Forelimb muscle (tissue), 1 donor: ENCODE measurements at places on chromosomes 2 and 18. TPM values are rescaled to one million over a fixed set of nuclear protein-coding genes. Genes with fewer than 3 reads are reported as not detected.

GRCh38 chr18:312415-312814, 44.6 kb upstream of the THOC1 start:
- DNase-seq = no peak

GRCh38 chr2:236393581-236393980, 129.4 kb upstream of the ASB18 start:
- DNase-seq = no peak

DNA sequence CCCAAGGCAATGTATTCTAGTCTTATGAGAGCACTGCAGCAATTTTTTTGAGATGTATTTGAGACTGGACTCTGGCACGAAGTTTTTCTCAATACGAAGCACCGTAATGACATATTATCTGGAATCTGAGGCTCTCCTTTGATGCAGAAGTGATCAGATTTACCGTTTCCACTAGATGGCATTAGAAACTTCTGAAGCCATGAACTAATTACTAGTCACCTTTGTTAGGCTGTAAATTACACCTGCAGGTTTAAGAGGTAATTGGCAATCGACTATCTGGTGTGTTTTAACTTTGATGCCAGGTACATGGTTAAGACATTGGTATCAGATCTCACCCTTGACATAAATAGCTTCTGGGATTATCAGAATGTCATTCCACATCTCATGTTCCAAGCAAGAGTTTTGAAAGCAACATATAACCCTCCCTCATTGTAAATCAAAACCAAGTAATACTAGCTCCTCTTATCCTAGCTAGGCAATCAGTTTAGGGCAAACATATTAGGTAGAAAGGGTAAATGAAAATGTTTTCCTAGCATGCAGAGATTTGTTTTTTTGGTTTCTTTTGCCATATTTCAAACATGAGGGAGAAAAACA, 254.6 kb upstream of the SPRED2 start:
- DNase-seq = no peak

IRS1 gene
- 11.9 TPM for polyA plus RNA-seq

DNA sequence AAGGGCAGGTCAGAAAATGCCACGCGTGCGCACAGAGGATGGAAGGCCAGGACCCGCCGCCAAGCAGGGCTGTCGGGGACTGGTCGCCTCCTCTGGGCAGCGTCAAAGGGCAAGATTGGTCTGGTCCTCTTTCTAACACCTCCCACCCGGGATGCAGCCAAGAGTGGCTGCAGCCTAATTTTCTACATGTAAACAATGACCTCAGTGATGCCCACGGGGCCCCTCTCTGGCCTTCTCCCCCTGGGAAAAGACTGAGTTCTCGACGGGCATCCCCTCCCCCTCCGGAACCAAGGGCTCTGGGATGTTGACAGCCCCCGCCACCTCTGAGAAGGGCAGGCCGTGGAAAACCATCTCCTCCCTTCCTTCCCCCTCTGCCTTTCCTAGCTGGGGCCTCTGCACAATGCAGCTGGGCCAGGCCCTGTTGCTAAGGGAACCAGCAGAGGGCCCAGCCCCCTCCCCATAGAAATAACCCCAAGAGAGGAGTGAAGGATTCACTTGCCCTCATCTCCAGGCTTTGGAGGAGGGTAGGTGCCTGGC, 80.0 kb upstream of the ZNF532 start:
- no peak for DNase-seq

- DNase-seq = no peak
These were observed 232.5 kb upstream of the CTAGE1 start for GRCh38 chr18:22650247-22650646.

- peak; percentile 75 for DNase-seq
These were observed 67.5 kb downstream of the EMILIN2 start for GRCh38 chr18:2914185-2914880.

SCN7A gene
- 33.2 TPM for polyA plus RNA-seq

DNA sequence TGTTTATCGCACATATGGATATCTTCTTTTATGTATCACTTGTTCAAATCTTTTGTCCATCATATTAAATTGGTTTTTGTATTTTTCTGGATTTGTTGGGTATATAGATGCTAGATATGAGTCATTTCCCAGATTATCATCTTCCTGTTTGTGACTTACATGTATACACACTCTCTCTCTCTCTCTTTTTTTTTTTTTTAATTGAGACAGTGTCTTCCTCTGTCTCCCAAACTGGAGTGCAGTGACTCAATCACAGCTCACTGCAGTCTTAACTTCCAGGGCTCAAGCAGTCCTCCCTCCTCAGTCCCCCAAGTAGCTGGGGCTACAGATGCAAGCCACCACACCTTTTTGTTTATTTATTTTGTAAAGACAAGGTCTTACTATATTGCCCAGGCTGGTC, 43.8 kb downstream of the XIRP2 start:
- no peak for DNase-seq

DNA sequence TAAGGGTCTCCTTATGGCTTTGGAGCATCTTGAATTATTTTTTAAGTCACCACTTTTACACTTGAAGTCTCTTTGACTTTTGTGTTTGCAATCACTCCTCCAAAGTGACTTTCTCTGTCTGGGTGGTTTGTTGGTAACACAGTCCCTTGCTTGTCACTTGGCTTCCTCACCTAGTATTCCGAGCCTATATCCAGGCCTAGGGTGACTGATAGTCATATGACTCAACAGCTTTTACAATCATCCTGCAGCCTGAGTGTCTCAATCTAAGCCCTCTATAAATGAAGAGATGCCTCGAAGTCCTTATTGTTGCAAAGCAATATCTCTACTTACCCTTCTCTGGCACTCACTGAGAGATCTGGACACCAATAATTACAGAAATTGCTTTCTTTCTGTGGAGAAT, 53.9 kb upstream of the SETBP1 start:
- no peak for DNase-seq

MRPS5 gene
- polyA plus RNA-seq = 67.5 TPM

ANKRD53 gene
- 1.6 TPM for polyA plus RNA-seq

DNA sequence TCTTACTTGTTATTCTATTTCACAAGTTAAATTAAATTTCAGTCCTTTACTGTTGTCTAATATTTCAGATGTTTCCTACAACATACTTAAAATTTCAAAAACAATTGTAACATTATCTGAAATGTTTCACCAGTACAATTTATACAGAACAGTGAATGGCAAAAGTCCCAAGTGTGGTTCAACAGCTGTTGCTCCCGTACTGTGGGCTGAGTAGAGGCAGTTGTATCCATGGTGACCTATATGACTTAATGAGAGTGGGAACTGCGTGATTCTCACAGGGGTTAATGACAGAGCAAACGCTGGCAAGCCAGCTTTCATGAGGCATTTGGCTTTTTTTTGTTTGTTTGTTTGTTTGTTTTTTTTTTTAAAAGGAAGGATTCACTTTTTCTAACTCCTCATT, 5.3 kb upstream of the PLCL1 start:
- no peak for DNase-seq

LAPTM4A gene
- 322 TPM for polyA plus RNA-seq

CXCR1 gene
- polyA plus RNA-seq = not detected

- DNase-seq = no peak
These were observed 49.3 kb upstream of the STK17B start for GRCh38 chr2:196220671-196221070.

DNA sequence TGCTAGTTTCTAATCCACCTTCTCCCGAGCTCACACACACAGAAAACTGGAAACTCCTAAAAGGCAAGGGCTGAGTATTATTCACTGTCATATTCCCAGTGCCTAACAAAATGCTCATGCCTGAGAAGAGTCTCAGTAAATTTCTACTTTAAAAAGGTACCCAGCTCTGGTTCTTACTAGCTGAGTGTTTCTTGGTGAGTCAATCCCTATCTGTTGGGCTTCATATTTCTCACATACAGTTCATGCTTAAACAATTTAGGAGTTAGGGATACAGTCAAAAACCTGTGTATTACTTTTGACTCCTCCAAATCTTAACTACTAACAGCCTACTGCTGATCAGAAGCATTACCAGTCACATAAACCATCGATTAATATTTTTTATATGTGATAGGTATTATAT, 204.9 kb downstream of the EN1 start:
- no peak for DNase-seq

- no peak for DNase-seq
These were observed 41.5 kb upstream of the DSC1 start for GRCh38 chr18:31204166-31204565.

TRPM8 gene
- 0.25 TPM for polyA plus RNA-seq

DNA sequence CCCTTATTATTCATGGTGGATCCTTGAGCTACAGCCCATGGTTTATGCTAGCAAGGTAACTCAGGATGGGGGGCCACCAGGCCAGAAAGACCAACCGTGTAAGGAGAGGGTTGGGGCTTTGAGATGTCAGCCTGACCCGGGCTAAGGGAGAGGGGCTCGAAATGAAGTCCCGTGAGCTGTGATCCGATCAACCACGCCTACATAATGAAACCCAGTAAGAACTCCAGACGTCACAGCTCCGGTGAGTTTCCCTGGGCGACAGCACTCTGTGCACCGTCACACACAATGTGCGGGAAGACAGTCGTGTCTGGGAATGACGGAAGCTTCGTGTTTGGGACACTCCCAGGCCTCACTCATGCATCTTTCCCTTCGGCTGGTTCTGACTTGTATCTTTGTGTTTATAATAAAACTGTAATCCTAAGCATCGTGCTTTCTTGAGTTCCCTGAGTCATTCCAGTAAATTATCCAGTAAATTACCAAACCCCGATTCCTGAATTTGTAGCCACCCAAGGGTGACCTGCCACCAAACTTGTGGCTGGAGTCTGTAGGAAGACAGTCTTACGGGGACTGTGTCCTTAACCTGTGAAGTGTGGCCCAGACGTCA, 44.2 kb downstream of the CYP27C1 start:
- DNase-seq = no peak

DNA sequence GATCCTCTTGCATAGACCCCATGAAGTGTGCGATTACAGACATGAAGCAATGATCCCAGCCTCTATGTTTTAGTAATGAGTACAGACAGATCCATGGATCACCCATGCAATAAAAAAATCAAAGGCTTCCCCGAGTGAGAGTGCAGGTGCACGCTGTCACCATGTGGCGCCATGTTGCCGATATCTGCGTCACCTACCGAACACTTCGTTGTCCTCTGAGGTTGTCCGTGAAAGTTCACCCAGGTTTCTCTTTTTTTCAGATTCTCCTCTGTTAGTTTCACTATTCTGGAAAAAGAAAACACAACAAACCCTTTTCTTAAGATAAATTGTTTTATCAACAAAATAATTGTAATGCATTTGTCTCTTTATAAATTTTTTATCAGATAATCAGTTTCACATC, 66.5 kb downstream of the MBP start:
- DNase-seq = no peak

DNA sequence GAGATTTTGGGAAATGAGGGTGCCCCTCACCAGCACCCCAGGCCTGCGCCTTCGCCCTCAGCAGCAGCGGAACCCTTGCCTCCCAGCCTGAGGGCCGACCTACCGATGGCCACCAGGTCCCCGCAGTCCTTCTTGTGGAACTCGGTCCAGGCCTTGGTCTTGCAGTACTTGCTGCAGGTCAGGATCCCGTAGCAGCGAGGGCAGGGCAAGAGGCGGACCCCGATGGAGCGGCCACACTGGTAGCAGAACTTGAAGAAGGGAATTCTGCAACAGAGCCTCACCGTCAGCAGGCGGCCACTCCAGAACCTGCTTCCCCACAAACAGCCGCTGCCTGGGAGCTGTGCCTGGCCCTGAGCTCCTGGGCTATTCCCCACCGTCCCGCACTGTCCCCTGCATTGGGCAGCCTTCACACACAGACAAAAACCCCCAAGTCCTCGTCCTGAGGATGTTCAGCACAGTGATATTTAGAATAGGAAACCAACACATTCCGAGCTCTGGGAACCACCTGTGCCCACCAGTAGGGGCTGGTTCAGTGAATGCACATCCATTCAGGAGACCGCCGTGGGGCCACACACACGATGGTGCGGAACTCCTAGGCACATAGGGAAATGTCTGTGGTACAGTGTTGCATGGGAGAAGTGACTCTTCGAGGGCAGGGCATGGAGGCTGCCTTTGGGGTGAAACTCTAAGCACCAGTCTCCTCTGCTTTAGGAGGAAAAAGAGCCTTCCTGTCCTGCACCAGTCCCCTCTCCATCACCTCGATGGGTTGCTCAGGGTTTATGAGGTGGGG, 45.6 kb downstream of the GPC1 start:
- DNase-seq = no peak

HOXD10 gene
- polyA plus RNA-seq = 0.24 TPM

GRCh38 chr2:73868204-73868978, 24.4 kb upstream of the ACTG2 start:
- DNase-seq = no peak

DNA sequence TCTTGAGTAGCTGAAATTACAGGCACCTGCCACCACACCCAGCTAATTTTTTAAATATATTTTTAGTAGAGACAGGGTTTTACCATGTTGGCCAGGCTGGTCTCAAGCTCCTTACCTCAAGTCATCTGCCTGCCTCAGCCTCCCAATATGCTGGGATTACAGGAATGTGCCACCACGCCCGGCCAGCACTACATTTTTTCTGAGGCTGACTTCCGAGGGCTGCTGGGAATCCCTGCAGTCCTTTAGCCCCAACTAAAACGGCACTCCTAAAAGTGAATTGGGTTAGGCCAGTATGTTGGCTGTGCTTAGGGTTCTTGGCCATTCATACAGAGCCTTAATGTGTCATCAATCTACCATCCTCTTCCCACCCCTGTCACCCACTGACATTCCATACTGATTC, 375.4 kb downstream of the DCC start:
- DNase-seq = no peak

DNA sequence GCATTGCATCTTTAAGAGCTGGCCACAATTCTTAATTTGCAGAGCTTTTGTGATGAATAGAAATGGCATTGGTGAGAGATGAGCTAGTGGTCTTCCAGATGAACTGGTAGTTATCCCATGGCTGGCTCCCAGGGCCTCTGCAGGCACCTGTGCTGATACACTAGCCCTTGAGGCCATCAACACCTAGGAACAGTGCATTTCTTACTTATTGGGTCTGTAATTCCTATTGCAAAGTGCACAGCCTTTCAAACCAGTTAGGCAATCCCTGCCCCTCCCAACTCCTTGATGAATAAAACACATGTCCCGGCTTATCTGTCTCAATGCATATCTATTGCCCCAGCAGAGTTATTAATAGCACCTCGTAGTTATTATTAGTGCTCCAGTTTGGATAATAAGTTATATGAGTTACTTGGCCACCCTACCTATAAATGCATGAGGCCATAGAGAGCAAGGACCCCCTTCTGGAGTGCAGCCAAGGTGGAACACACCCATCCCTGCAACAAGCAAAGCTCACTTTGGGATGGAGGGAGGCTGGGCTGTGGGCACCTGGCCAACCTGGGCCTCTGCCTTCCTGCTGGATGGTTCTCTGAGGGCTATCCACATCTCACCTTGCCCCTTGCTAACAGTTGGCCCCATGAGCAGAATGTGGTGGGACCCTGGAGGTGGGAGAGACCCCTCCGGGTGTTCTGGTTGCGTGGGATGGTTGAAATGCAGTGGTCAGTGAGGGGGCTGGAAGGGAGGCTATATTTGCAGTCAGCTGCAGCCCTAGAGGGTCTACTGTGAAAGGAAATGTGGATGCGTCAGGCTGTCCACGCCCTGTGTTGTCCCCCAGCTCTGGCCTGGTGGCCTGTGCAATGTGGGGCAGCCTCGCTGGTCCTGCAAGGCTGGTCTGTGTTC, 455.9 kb upstream of the HS6ST1 start:
- no peak for DNase-seq

C2orf78 gene
- not detected for polyA plus RNA-seq

CRYBA2 gene
- polyA plus RNA-seq = not detected

ALKAL2 gene
- polyA plus RNA-seq = 1.5 TPM
